ENCODE measurements at places on chromosomes 5 and 9.

GRCh38 chr9:86219606-86220005, 39.9 kb downstream of the C9orf153 start:
- no peak for DNase-seq

DNA sequence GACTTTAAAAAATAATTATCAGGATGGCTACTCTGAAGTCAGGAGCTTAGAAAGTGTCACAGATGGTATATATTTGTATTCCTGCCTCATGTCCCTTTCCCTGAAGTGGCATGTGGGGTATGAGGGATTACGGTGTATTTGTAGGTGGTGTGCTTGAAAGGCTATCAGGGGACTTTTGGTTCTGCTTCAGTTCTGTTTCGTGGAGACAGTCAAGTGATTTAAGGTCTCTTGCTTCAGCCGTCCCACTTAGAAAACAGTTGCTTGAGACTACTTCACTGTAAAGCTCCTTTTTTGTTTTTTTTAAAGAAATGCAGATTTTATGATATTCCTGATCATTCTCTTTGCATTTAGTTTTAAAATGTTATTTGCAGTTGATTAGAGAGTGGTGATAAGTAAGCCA, 18.3 kb downstream of the PARP8 start:
- no peak for DNase-seq

GRCh38 chr5:22621084-22621483, 232.1 kb downstream of the CDH12 start:
- DNase-seq, result no peak

- DNase-seq, result no peak
Measured at GRCh38 chr9:22097707-22098106, 88.6 kb upstream of the CDKN2B start.

GRCh38 chr5:139091439-139092156, 106.6 kb downstream of the SIL1 start:
- DNase-seq, result no peak
